Activated naive CD4-positive, alpha-beta T cell (primary cell): ENCODE measurements at places on chromosomes 2 and 18.

DNA sequence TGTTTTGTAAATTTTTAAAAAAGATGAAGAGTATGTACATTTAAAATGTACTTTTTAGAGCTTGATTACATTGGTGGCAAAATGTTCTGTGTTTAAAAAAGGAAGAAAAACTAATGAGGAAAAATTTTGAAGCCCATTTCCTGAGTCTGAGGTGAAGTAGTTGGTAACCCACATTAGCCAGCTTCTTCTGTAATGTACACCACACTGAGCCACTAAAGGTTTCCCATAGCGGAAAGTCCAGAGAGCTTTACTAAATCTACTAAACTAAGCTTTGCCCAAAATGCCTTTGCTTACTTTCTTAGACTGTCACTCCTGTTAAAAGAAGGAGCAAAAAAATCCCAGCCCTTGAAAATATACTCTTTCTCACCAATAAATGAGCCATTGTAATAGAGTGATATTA, 804.8 kb upstream of the ZEB2 start:
- no peak for DNase-seq

- DNase-seq, result no peak
These were observed 118.5 kb upstream of the ZFP36L2 start for GRCh38 chr2:43344868-43345373.

DNA sequence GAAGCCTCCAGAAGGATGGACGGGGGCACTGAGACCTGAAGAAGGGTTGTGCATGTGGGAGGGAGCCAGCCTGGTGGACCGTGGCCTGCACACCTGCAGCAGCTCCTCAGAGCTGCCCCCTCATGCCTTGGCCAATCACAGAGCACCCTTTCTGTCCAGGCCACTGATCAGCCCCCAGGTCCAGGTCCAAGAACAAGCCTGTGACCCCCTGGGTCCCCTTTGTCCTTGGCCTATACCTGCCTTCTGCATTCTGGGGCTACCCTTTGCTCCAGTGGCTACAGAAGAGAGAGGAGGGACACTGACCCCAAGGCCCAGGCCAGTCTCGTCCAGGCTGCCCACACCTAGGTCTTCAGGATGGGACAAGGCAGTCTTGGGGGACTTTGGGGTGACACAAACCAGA, 62.2 kb downstream of the AGAP1 start:
- DNase-seq, result no peak

- no peak for DNase-seq
These were observed 83.4 kb upstream of the NARS1 start for GRCh38 chr18:57705011-57705410.

- DNase-seq, result no peak
These were observed 988 bp upstream of the KCNE4 start for GRCh38 chr2:223050900-223051504.

- DNase-seq, result no peak
These were observed 73.9 kb downstream of the SDC1 start for GRCh38 chr2:20150806-20151571.

DNA sequence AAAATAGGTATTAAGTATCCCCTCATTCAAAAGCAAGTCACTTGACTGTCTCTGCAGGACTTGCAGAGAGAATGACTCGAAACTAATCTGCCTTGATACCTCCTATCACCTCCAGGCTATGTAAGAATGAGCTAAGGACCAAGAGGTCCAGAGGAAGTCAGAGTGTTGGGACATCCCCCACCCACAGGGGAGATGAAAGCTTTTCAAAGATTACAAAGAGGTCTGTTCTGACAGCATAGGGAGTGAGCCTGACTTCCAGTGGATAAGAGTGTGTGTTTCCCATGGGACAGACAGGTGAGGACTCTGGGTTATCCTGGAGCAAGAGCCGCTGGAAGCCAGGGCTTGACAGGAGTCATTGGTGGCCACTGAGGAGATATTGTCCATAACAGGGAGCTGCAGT, 85.0 kb upstream of the TACR1 start:
- DNase-seq, result no peak

DNA sequence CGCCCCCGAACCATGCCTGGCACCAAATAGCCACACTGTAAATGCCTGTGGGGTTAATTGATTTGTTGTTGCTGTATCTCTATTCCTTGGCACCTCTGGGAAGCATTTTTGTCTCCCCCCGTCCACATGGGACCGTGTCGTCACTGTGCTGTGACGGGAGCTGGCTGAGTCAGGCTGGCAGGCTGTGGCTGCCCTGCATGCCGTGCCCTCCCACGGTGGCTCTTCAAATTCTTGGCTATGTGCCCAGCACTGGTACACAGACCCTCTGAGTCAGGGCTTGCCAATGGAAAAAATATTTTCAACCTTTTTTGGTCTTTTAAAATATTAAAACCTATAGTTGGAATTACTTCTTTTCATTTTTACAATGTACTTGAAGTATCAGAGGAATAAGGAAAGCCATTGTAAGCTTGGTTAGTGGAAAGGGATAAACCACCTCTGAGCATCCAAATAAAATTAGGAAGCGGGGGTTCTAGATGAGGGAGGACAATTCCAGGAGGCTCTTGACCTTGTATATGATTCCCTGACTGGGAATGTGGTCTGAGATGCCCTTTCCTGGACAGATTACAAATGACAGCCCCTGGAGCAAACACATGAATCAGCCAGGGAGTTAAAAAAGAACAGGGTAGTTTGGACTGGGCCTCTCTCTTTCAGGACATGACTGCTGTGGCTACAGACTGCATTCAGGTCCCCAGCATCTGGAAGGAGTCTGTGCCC, 59.4 kb downstream of the DGKD start:
- no peak for DNase-seq

GRCh38 chr18:21230436-21230835, 11.6 kb upstream of the GREB1L start:
- DNase-seq, result no peak

- DNase-seq, result no peak
These were observed 17.6 kb upstream of the NEDD4L start for GRCh38 chr18:58026395-58026794.

- DNase-seq, result no peak
These were observed 42.6 kb upstream of the DYNC2LI1 start for GRCh38 chr2:43731211-43731610.

DNA sequence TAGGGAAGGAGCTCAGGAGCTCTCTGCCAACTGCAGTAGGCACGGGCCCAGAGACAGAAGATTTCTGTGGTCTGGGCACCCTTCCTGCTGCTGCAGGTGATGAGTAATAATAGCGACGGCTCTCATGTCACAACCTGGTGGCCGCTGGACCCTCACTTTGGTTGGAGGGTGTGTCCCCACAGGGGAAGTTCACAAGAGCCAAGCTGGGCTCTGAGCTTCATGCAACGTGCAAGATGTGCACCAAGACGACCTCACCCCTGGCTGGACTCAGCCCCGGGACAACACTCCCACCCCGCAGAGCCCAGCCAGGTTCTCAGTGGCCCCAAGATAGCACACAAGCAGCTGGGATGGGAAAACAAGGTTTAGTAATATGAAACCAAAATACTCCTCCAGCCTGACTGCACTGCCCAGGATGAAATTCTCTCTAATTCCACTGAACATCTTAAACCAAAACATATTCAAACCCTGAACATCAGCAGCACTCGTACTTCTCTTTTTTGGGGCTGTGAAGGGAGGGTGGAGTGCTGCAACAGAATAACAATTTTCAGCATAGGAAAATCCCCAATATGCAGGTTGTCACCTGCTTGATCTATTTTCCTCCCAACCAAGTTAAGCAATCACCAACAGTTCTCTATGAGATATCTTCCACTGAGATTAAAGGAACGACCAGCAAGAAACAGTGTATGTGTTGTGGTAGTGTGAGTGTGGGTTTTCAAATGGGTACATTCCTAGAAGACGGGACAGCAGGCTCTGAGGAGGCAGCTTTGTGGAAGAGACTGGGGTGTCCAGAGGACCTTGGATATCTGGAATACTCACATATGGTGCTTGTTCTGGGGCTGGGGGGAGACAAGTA, 26.5 kb downstream of the BCL2 start:
- DNase-seq, result no peak

- DNase-seq, result no peak
These were observed 296.6 kb downstream of the TMX3 start for GRCh38 chr18:68418226-68418868.

DNA sequence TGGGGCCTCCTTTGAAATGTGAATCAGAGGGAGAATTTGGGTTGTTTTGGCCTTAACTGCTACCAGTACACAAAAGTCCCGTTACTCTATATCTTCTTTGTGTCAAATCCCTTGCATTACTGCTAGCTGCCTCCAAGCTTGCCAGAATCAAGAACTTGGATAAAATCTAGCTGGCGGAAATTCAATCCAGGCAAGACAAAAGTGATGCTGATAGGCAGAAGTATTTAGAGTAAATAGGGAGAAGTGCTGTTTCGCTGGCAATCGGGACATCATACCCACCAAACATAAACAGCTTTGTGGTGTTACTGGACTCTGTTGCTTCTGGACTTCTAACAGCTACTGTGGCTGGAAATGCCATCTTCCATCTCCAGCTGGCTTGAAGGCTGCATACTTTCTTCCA, 2.5 kb downstream of the IFIH1 start:
- DNase-seq, result no peak

GRCh38 chr18:6557057-6557769, 142.5 kb upstream of the L3MBTL4 start:
- DNase-seq, result no peak

DNA sequence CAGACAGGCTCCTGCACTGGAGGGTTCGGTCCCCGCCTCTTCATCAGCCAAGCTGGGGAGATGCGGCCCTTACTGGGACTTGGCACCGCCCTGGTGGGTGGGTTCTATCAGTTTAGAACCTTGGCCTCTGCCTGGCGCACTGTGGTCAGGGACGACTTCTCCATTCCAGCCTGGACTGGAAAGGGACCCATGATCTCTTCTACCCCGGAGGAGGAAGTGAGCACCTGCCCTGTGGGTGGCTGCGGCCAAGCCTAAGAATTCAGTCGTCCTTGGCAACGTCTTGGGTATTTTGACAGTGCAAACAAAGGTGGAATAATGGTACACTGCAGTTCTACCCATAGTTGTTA, 106.9 kb upstream of the CD302 start:
- no peak for DNase-seq

DNA sequence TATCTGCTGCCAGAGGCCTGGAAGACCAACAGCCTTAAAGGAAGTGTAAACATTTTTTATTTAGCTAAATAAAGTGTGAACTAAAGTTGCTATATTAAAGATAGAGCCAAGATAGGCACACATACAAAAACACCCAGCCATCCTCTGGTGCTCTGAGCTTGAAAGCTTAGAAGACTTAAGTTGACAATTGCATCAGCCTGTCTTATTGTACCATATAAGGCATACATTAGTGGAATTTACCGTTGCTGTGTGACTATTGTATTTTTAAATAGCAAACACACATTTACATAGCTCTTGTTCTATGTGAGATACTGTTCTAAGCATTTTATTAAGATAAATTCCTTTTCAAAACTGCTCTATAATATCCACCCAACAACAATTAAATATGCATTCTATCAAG, 736.6 kb upstream of the ZEB2 start:
- no peak for DNase-seq

GRCh38 chr2:23698116-23698693, 228.7 kb downstream of the ATAD2B start:
- no peak for DNase-seq

GRCh38 chr2:215724146-215724545, 288.3 kb upstream of the FN1 start:
- no peak for DNase-seq

DNA sequence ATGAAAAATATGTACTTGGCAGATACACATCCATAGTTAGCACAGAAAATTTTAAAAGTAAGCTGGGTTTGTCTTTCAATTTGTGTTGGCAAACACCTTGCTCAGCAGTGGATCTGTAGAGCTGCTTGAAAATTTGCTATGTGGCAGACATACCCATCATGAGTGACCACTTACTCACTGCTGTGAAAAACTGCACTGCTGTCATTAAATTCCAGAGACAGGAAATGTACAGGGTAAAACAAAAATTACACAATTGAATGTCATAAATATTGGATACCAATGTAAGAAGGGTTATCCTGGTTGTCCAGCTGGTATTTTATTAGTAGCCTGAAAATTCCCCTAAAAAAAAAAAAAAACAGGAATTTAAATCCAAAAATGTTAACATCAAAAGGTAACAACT, 24.5 kb downstream of the NIF3L1 start:
- DNase-seq, result no peak

GRCh38 chr18:33757037-33757436, 179.0 kb downstream of the ASXL3 start:
- no peak for DNase-seq

DNA sequence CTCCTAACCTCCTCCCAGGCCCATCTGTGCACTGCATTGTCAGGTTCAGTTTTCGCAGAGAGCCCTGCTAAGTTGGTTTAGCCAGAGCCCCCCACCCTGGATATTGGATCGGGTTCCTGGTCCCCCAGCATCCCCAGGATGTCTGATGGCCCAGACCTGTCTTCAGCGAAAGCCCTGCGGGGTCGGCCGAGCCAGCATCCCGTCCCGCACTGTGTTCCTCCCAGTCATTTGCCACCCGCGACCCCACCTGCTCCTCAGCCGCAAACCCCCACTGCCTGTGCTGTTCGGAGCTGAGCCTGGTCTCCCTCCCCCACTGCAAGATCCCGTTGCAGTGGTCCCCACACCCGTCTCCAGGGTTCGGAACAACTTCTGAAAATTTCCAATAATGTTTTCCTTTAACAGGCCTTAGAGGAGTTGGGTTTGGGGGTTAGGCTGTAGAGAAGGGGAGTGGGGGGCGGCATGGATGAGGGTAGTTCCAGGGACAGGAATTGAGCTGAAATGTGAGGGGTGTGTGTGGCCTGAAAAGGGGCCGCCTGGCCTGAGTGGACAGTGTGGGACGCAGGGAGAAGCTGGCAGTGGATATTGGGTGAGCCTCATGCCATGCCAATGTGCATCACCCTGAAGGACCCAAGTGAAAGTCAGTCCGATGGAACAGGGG, 1.6 kb upstream of the COPS9 start:
- no peak for DNase-seq

GRCh38 chr2:170680172-170680941, 34.8 kb upstream of the SP5 start:
- no peak for DNase-seq

DNA sequence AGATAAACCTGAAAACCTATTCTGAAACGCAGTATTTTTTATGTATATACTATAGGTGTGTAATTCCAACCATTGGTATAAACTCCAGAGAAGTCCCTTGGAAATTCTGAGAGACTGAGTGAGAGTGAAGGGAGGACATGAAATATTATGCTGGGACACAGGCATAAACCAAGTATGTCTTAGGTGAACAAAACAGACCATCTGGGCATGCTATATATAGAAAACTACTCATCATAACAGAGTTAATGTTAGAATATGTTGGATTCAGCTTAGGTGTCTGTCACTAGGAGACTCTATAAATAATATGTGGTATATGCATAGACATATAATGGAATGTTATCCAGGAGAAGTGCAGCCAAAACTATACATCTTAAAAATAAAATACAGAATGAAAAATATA, 282.6 kb downstream of the LRP1B start:
- DNase-seq, result no peak

DNA sequence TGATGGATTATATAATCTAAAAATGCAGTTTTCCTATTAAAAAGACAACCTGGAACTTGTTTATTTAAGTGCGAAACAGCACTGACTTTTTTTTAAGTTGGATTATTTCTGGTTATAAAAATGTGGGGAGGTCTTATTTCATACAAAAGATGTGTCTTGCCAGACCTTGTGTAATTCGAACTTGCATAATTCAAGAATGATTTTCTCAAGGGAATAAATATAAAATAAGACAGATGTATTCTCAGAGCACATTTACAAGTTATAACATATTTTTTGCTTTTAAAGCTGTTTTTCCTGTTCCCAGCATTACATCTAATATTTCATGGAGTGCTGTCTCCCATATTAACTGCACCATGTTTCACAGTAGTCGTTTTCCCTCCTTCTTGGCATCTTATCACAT, 263.1 kb downstream of the CDH20 start:
- DNase-seq, result no peak

- DNase-seq, result no peak
These were observed 4.0 kb downstream of the CAPN13 start for GRCh38 chr2:30803281-30803680.
